Bronchial epithelial cell (primary cell): ENCODE measurements at places on chromosomes 12 and 14. TPM values are rescaled to one million over a fixed set of nuclear protein-coding genes. Genes with fewer than 3 reads are reported as not detected.
A peak's percentile ranks its signal among the peaks of the same experiment; 100 is the strongest.

DNA sequence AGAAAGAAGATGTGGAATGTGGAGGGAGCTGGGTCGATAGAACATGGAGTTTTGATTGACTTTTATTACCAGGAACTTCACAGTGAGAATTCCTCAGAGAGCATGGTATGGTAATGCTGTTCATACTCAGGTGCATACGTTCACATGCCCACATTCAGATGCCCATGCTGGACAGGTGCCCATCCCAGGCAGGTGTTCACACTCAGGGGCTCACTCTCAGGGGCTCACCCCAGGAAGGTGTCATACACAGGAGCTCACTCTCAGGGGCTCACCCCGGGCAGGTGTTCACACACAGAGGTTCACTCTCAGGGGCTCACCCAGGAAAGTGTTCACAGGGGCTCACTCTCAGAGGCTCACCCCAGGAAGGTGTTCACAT lies 360.0 kb upstream of the SFSWAP start:
- no peak for DNase-seq

DNA sequence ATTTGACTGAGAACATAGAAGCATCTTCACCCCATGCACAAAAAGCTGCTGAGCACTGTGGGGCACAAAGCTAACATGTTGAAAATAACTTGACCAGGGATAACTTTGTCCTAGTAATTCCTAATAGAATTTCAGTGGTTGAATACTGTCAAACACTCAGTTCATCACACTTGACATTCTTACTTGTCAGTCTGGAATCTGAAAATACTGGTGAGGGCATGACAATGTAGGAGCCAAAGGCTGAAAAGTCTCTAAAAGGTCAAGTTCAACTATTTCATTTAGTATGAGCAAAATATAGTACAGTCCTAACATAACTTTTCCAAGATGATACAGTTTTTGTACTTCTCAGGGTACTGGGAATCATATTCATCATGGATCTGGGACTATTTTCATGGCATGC lies 504.4 kb upstream of the LMO3 start:
- DNase-seq: no peak

DCP1B gene
- 1.3 and 2.9 TPM in 2 replicates for total RNA-seq

VPS37B gene
- 22.7 and 25.0 TPM in 2 replicates for total RNA-seq

- DNase-seq: peak; percentile 81
These were observed at the start of gene VDR for GRCh38 chr12:47904713-47905709. TSS of gene VDR (minus strand) at chr12:47904994. CDS start at chr12:47879113, 25,881 bp downstream.

DNA sequence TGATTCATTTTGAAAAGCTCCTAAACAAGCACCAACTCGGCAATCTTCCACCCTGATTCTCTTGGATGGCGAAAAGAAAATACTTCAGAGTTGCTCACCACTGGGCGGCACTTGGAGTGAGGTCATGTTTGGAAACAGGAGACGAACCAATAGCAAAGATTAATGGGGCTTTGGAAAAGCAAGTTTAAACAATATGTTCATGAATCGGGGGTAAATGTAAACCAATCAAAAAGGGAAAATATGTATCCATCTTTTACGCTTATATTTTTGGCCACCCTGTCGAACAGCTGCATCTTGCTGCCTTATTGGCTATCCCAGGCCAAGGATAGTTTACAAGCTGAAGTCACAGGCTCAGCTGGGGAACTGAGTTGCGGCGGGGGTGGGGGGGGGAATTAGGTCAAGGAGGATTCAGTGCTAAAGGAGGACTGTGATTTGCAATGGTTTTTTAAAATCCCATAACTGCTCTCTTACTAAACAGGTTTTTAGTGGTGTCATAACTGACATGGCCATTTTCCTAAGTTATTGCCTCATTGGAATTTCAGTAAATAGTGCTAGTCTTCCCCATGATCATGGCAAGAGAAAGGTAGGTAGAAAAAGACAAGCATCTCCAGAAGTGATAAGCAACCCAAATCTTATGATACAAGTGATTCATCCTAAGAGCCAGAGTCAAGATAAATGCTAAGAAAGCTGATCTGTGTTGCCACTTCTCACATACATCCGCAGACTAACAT lies 210.6 kb downstream of the PHLDA1 start:
- DNase-seq: peak; percentile 98

WDHD1 gene
- total RNA-seq: 8.7 and 10.0 TPM in 2 replicates

GRCh38 chr12:114751712-114752111 lies 67.7 kb upstream of the TBX3 start:
- no peak for DNase-seq

CLEC4D gene
- total RNA-seq: not detected in 2 replicates

DNA sequence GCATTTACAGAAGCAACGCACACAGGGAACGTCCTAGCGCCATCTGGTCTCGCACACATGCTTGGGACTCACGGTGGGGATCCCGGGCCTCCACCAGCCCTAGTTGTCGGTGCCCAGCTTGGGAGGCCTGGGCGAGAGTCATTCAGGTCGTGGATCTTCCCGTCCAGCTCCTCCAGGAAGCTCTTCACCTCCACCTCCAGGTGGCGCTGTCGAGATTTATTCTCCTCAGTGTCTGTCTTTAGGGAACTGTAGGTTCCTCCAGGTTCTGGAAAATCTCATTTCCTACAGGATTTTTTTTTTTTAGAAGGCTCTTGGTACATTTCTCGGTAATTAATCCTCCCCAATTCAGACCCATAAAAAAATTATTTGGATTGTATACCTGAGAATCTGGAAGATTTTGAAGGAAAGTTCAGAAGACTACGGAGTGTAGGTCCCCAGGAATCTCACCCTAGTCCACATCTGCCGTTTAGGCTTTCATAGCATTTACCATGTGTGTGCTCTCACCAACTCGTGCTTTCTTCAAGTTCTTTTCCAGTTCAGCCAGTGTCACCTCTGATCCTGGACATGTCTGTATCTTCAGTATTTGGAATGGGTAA lies 910.0 kb downstream of the TMEM121 start:
- DNase-seq: no peak

- DNase-seq: no peak
These were observed 2.0 kb downstream of the DDIT3 start for GRCh38 chr12:57518176-57518919.

- DNase-seq: no peak
These were observed 821.7 kb downstream of the TMEM121 start for GRCh38 chr14:106347890-106348755.

SLC25A21 gene
- 0.53 and 0.64 TPM in 2 replicates for total RNA-seq

FITM1 gene
- 0.51 TPM in 1 of 2 replicates, not detected in the other for total RNA-seq

GUCY2C gene
- not detected in 2 replicates for total RNA-seq
